PC-9 (cell line): ENCODE measurements at places on chromosomes 3 and 15.

- DNase-seq = no peak
Observed at GRCh38 chr15:31930967-31931366, 99.3 kb upstream of the CHRNA7 start.

- DNase-seq = no peak
Observed at GRCh38 chr15:33031324-33031821, 163.1 kb downstream of the FMN1 start.

DNA sequence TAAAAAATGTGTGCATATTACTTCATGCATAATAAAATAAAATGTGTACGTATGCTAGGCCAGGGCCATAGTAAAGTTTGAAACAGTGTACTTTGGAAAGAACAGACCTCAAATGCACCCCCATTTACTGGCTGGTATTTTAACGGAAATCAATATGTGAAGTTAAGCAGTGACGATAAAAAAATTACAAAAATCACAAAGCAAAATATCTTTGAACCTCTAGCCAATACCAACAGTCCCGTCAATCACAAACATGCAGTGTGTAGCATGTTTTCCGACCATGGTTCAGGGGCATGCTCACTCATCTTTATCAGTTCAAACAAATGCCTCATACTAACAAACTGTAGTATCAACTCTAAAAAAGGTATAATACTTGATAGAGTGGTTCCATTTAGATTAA is 121.1 kb downstream of the TJP1 start:
- DNase-seq = no peak

DNA sequence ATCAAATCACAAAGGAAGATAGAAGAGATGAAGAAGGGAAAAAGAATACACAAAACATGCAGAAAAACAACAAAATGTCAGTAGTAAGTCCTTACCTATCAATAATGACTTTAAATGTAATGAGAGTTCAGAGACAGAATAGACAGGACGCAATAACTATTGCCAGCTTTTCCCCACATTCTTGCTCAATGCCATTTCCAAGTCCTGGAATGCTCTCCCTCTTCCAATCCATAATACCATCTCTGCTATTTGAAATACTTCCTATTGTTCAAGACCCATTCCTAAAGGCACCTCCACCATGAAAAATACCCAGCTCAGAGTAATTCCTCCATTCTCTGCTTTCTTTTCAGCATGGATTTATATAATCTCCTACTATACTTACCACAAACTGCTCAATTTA is 33.4 kb downstream of the CCDC54 start:
- DNase-seq = no peak

GRCh38 chr15:88882785-88883184 is 12.6 kb downstream of the HAPLN3 start:
- DNase-seq = no peak
